ENCODE measurements at places on chromosomes 2 and 18. TPM values are rescaled to one million over a fixed set of nuclear protein-coding genes. Genes with fewer than 3 reads are reported as not detected.

The IL37 gene
- total RNA-seq: not detected

The IL1F10 gene
- total RNA-seq: 0.34 TPM

The POTEI gene
- total RNA-seq: not detected

The CELF4 gene
- total RNA-seq: not detected

The NAT8 gene
- total RNA-seq: not detected

The TDRD15 gene
- total RNA-seq: not detected

The PLCL1 gene
- total RNA-seq: under 0.01 TPM

The DRC1 gene
- 0.21 TPM for total RNA-seq

The CLEC4F gene
- not detected for total RNA-seq

The MROH2A gene
- not detected for total RNA-seq

The DSG1 gene
- total RNA-seq: 4.4 TPM

The DCDC2C gene
- total RNA-seq: not detected

The VSNL1 gene
- 2.1 TPM for total RNA-seq
